ENCODE measurements at places on chromosomes 1 and 21. TPM values are rescaled to one million over a fixed set of nuclear protein-coding genes. Genes with fewer than 3 reads are reported as not detected.

Gene MX1
- 6.1 TPM for total RNA-seq

Gene SMIM34
- total RNA-seq = not detected

Gene C4BPA
- total RNA-seq = not detected

Gene MYOG
- total RNA-seq = not detected

Gene DNAJC28
- total RNA-seq = 2.3 TPM

Gene CTSS
- total RNA-seq = 35.2 TPM

Gene C1orf56
- total RNA-seq = 2.9 TPM

Gene SPRR3
- total RNA-seq = not detected

Gene OTUD3
- total RNA-seq = 8.9 TPM

Gene EFNA4
- 7.0 TPM for total RNA-seq

Gene CLDN14
- total RNA-seq = not detected

Gene TAL1
- 36.8 TPM for total RNA-seq

Gene KCNQ4
- 0.13 TPM for total RNA-seq

Gene KRTAP21-2
- total RNA-seq = not detected

Gene FCRLB
- 0.66 TPM for total RNA-seq

Gene CPTP
- 21.5 TPM for total RNA-seq

Gene S100A2
- 2.4 TPM for total RNA-seq

Gene RBP7
- total RNA-seq = not detected

Gene ETV3L
- total RNA-seq = not detected

Gene CD101
- 0.07 TPM for total RNA-seq

Gene SZRD1
- 98.1 TPM for total RNA-seq

Gene HORMAD1
- total RNA-seq = not detected
